ENCODE measurements at places on chromosomes 6 and 20. TPM values are rescaled to one million over a fixed set of nuclear protein-coding genes. Genes with fewer than 3 reads are reported as not detected.

- DNase-seq, result peak; percentile 22
Measured at GRCh38 chr20:48604426-48604825, 223.4 kb downstream of the PREX1 start.

DNA sequence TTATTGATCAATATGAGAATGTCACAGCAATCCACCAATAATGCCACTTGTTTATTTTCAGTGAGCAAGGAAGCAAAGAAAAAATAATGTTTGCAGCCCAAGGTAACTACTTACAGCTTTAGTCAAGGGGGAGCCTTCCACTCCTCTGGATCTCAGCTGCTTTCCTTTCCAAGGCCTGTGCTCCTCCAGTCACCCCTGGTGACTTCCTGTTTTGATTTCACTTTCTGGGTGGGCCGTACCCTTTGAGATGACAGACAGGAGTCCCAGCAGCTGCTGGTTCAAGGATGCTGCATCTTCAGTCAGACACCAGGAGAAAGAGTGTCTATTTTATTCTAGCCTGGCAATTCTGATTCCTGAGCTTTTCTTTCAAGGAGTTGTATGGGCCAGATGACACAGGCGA is 5.6 kb upstream of the VNN2 start:
- DNase-seq, result no peak

GRCh38 chr6:123000244-123000770 is 4.3 kb downstream of the CLVS2 start:
- DNase-seq, result no peak

DNA sequence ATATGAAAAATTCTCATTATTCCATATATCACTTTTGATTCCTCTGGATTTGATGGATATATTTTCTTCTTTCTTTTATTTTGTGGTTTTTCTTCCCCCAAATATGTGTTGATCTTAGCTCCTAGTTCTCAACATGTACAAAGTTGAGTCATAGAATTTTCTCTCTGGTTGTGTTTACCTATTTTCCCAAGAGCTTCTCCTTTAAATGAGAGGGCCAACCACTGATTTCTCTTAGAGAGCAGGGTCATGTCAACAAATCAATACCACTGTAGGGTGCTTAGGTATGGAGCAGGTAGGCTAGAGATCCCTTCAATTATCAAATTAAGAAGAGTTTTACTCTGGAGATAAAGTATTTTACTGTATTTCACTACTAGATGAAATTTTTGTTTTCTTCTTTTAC is 145.7 kb downstream of the BMP5 start:
- no peak for DNase-seq

- no peak for DNase-seq
Measured at GRCh38 chr6:112665815-112666214, 318.7 kb downstream of the RFPL4B start.

- DNase-seq, result no peak
Measured at GRCh38 chr6:2820415-2820814, 21.2 kb downstream of the SERPINB1 start.

- peak; percentile 40 for DNase-seq
Measured at GRCh38 chr6:43951756-43952675, 175.2 kb downstream of the MRPL14 start.

- DNase-seq, result no peak
Measured at GRCh38 chr6:708237-708598, 15.3 kb upstream of the EXOC2 start.

GRCh38 chr6:103236923-103237322 is 1622.8 kb downstream of the HACE1 start:
- no peak for DNase-seq

DNA sequence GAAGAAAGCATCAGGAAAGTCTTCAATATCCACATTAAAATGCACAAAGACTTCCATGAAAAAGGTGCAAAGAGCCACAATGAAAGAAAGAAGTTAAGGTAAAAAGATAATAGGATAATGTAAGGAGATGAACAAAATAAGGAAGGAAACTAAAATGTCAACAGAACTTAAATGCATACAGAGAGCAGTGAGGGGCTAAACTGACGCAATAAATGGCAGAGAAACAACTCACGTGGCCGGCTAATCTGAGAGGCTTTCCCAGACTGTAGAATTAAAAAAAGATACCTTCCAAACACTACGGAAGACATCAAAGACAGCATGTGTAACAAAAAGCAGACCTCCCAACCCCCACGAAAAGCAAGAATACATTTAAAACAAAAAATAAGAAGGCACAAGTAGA is 73.7 kb downstream of the GMDS start:
- no peak for DNase-seq

DNA sequence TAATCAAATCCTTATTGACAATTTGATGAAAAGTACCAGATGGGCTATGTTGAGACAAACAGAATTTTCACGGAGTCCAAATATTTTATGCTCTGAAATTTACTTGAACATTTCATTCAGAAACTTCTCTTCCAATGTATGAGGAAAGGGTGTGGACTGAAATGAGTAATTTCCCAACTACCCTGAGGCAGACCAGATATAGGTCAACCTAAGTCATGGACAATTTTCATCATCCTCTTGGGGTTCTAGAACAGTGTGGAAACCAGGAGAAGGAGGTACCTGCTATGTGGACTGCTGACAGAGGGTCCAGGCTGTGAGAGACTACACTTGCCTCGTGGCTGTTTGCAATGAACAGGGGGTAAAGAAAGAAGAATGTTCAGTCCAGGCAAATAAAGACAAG is 323.0 kb downstream of the ESR1 start:
- DNase-seq, result no peak

The SLC35D3 gene
- not detected for total RNA-seq

The DCDC2 gene
- 15.2 TPM for total RNA-seq

The PDYN gene
- total RNA-seq, result not detected

The ZSWIM3 gene
- total RNA-seq, result 4.1 TPM

The FHL5 gene
- total RNA-seq, result 14.9 TPM

The ATP6V1G2 gene
- total RNA-seq, result 0.65 TPM

The TMEM244 gene
- total RNA-seq, result not detected

The SCRT2 gene
- total RNA-seq, result not detected

Data from ureter (tissue), 1 donor.